ENCODE measurements at places on chromosomes 4 and X.

DNA sequence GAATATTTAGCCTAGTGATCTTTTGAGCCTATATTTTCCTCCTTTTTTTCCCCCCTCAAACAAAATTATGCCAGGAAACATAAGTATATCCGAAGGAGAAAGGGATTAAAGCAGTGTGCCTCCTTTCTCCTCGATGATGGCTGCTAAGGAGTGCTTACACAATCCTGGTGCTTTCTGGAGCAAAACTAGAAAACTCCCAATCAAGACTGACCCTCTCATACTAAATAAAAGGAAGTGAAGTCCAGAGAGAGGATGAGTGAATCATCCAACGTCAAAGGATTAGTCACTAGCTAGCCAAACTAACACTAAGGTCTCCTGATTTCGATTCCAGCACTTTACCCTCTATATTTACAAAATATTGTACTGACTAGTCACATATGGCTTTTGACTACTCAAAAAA is 146.8 kb downstream of the PPP3CA start:
- peak; percentile 85 for DNase-seq

GRCh38 chrX:71650333-71650969 is 16.9 kb upstream of the LOC101059915 start:
- DNase-seq: peak; percentile 16

- DNase-seq: no peak
These were observed 238.8 kb downstream of the QDPR start for GRCh38 chr4:17273047-17273446.

GRCh38 chr4:73010789-73011628 is 58.5 kb downstream of the COX18 start:
- no peak for DNase-seq

DNA sequence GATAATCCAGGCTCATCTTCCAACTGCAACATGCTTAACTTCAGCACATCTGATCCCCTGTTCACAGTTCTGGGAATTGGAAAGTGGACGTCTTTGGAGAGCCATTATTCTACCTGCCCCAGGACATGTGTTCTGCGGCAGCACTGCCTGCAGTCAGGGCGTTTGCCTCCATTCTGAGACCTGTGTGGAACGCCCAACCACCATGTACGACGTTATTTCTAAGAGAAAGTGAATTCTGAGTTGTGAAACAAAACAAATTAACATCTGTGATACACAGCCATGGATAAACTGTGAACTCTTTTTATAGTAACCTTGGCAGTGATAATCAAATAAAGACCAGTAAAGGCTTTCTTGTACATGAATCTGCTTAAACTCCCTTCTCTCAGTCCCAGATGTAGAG is 195.8 kb downstream of the AASDH start:
- DNase-seq: no peak

DNA sequence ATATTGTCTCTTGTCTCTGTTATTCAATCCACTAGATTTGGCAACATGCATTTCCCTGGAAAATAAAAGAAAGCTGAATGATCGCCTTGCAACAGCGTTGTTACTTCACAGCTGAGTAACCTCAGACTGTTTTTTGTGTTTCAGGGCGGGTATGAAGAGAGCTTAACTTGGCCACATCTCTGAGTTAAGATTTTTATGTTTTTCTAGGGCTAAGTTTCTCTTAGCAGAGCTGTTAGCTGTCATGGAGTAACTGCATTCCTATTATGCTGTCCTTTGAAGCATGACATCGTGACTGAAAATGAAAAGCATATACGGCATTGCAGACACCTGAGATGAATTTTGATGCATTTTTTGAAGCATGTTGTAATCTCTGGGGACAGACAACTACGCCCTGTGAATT is 1798.9 kb downstream of the PCDH7 start:
- DNase-seq: no peak

GRCh38 chrX:129938081-129938480 is 32.1 kb downstream of the UTP14A start:
- no peak for DNase-seq

- no peak for DNase-seq
These were observed 183.1 kb upstream of the GALNT7 start for GRCh38 chr4:172985552-172985951.

- DNase-seq: peak; percentile 67
These were observed 4.0 kb downstream of the C4orf46 start for GRCh38 chr4:158667651-158668198.

GRCh38 chr4:8504279-8505007 is 63.9 kb downstream of the TRMT44 start:
- no peak for DNase-seq

GRCh38 chrX:150148749-150149672 is 210.7 kb upstream of the EOLA2 start:
- no peak for DNase-seq

DNA sequence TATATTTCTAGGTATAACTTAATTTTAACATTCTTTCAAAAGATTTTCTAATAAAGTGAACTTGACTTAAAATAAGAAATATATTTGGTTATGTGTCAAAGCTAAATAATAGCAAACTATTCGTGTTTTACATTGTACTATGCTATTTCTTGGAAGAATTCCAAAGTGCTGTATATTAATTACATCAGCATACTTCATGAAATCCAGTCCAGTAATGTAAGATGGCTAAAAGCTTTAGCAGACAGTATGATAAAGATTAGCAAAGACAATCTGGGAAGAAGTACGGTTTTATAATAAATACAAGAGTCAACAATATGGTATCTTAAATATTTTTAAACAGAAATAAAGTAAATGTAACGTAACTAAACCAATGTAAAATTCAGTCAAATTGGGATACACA is 125.7 kb downstream of the FSTL5 start:
- no peak for DNase-seq

GRCh38 chr4:127188847-127189246 is 443.9 kb upstream of the INTU start:
- no peak for DNase-seq

- DNase-seq: peak; percentile 30
These were observed 44.1 kb downstream of the DTHD1 start for GRCh38 chr4:36325499-36325898.

GRCh38 chr4:186481998-186482790 is 73.2 kb downstream of the MTNR1A start:
- DNase-seq: no peak

DNA sequence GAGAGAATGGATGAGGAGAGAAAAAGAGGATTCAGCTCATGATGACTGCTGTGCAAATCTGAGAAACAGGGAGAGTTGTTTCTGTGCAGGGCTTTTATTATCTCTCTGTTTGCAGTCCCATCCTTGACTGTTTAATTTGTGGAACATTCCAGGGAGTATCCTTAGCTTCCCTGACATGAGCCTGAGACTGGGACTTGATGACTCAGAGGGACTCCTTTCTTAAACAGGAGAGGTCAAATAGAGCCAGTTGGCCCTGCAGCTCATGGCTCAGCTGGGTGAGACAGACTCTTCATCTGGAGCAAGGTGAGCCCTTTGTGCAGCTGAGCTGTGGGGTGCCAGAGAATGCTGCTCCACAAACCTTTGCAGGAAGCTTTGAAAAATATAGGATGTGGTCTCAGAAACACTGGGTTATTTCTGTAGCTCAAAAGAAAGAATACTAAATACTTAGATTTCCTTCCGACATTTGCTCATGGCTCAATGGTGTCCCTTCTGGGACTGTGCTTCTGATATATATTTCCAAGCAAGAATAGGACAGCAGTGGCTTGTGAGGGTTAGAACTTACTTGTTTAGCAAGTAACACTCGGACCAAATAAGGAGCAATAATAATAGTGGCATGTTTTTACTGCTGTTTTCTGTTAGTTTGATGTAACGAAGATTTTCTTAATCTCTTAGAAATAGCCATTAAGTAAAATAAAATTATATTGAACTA is 14.5 kb downstream of the ARHGAP24 start:
- DNase-seq: no peak

DNA sequence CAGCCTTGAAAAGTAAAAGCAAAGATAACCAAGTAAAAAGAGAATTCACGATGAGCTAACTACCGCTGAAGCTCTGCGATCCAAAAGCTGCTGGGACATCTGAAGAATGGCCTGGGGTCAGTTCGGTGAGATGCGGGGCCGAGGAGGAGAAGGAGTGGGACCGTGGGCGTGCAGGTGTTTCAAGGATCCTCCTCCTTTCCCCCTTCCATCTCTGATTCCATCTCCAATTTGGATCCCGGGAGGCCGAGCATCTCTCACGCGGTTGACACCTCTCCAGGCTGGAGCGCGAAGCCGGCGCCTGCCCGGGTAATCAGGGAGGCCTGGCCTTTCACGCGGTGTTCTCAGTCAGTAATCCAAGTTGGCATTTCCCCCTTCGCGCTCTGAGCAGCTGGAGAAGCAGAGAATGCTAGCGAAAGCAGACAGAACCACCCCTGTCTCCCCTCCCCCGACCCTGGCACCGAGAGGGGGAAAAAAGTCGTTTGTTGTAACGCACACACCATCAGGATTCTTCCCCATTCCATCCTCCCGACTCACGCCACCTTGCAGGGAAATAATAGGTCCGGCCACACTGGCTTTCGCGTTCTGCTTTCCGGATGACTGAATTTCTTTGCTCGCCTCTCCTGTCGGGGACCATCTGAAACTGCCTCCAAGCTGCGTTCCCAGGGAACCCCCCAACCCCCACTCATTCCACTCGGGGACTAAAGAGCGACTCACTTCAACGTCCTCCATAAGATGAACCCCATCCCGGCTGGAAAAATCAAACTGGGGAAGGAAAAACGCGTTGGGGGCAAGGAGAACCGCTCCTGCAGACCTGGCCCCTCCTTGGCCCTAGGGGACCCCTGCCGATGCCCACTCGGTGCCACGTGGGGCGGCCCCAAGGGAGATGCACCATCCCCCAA is 6.5 kb downstream of the NEUROG2 start:
- DNase-seq: no peak

Measured in AML-193 (cell line).